ENCODE measurements at places on chromosomes 5 and 9.

- no peak for DNase-seq
Measured at GRCh38 chr5:123084730-123085605, 4.1 kb upstream of the PRDM6 start.

DNA sequence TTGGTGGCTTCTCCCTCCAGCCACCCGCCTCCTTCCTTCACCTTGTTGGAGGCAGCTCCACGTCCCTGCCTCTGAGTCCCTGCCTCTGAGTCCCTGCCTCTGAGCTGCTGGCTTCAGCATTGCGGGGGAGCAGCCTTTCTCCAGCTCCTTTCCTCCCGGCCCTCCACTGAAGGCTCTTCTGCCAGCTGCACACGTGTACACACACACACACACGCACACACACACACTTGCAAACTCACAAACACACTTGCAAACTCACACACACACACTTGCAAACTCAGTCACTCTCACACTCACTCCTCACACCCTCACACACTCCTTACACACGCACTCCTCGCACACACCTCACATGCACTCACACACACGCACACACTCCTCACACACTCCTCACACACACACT is 45.1 kb downstream of the C9orf50 start:
- DNase-seq, result no peak

DNA sequence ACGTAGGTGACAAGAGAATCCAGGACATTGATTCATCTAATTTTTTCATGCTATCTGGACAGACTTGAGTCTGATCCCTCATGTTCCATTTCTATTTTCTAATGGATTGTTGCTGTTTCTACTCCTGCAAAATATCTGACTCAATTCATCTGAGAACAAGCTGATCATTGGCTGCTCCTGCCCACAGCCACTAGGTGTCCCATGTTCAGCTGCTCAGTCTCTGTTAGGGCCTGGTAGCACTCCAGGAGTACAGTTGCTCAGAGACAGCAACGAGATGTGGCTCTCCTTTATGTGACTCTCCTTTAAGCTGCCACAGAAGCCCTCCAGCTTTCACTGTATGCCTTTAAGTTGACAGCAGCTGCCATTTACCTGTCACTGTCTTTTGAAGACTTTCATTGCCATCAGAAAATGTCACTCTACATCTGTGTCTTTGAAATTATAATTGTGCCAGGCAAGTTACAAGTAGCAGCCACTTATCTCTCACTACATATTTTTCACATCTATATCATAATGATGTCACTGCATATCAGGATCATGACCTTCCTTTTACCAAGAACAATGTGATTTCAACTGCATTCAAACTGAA is 1944.2 kb upstream of the NUDT12 start:
- peak; percentile 7 for DNase-seq

DNA sequence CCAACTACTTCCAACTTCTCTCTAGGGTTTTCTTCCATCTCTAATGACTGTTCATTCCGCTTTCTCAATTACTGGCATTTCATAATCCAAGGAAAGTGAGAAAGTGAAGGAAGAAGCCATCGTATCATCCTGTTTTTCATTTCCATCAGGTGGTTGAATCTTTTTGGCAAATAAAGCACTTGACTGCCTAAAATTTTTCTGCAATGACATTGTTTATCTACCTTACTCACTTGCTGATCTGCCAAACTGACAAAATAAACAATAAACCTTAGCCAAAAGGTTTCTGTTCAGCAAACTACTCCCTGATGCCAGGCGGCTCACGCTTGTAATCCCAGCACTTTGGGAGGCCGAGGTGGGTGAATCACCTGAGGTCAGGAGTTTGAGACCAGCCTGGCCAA is 18.4 kb downstream of the FNBP1 start:
- no peak for DNase-seq

- DNase-seq, result no peak
Measured at GRCh38 chr5:147400881-147401280, 109.0 kb downstream of the DPYSL3 start.

DNA sequence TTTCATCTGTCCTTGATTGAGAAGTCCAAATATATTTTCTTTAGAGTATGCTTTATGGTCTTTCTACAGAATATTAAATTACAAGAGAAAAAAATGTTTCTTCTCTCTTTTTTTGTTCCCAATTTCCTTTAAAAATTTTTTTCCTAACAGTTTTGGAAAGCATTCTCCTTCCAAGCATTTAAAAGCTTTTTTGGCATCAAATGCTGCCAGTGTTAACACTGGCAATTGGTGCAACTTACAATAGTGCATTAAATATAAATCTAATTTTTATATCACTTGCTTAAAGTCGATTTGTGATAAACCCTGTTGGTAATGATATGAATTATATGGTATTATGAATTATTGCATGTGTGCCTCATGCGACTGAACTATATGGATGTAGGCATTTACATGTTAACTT is 165.9 kb upstream of the ELL2 start:
- no peak for DNase-seq

- DNase-seq, result no peak
Measured at GRCh38 chr5:124546643-124547042, 199.8 kb downstream of the ZNF608 start.

DNA sequence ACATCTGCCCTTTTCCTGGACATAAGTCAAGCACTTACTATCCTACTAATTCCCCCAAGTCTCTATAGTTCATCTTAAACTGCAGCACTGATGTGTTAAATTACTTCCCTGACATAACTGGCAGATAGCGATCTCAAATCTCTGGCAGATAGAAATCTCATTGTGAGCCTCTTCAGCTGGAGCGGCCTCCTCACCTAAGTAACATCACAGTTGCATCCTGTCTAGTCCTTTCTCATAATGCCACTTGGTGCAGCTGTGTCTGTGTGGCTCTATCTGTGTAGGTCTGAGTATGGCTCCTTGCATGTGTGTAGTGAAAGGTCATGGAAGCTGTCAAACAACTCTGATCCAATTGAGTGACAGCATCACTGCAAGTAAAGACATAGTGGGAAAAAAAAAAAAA is 53.6 kb upstream of the FST start:
- DNase-seq, result no peak

DNA sequence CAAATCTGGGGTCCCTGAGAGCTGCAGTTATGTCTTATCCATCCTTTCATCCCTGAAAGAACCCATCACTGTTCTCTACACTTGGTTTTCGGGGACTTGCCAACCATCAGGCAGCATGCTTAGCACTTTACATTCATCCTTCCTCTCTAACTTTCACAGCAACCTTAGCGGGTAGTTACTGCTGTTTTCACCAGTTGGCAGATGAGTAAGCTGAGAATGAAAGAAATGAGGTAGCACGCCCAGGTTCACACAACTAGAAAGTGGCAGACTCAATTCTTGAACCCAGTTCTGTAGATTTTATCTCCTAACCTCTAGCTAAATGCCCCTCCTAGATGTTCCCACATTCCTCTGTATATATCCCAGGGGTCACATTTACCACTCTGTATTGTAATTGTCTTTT is 342.0 kb upstream of the WWC1 start:
- no peak for DNase-seq

DNA sequence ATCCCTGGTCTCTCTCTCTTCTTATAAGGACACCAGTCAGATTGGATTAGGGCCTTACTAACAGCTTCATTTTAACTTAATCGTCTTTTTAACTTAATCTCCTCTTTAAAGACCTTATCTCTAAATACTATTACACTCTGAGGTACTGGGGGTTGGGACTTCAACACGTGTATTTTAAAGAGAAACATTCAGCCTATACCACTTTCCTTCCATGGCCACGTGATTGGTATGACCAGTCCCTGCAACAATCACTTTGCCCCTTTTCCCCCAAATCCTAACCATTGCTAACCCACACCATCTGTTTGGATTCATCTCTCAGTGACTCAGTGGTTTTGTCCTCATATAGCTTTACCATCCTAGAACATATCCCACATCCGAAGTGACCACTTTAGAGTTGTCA is 3.8 kb upstream of the MAN2A1 start:
- DNase-seq, result no peak

DNA sequence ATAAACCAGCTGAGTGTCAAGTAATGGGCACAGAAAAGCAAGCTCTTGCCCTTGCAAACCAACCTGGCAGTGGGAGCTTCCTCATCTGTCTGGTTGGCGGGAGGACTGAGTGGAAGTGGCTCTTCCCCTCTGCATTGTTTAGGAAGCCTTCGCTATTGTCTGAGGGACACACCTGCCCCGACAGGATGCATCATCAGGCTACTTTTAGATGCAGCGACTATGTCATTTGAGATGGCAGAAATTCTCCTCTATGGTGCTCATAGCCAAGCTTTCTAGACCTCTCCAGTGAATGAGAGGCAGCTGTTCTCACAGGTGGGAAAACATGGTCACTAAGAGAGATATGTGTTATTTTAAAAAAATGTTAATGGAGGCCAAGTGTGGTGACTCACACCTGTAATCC is 104.0 kb downstream of the DOCK8 start:
- DNase-seq, result no peak

DNA sequence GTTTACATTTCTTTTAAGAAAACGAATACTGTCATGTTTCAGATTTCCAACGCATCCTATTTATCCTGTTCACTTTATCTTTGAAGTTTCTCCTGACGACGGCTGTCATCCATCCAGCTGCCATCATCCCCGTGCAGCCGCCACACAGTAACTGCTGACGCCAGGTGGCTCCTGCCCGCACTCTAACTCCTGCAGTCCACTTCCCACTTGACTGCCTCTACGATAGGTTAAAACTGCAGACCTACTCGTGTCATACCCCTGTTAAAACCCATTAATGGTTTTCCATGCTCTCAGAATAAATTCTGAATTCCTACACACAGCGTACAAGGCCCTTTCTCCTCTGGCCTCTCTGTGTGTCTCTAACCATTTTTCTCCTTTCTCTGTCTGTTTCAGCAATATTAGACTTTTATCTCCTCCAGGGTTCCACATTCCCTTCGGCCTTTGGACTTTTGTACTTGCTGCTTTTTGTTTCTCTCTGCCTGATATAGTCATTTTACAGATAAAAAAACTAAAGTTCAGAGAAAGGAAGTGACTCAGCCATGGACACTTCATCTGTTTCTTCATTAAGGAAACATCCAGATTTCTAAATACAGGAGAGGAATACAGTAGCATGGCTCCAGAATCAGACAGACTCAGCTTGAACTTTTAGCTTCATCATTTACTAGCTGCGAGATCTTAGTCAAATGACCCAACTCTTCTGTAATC is 84.9 kb downstream of the ADAMTS12 start:
- no peak for DNase-seq

DNA sequence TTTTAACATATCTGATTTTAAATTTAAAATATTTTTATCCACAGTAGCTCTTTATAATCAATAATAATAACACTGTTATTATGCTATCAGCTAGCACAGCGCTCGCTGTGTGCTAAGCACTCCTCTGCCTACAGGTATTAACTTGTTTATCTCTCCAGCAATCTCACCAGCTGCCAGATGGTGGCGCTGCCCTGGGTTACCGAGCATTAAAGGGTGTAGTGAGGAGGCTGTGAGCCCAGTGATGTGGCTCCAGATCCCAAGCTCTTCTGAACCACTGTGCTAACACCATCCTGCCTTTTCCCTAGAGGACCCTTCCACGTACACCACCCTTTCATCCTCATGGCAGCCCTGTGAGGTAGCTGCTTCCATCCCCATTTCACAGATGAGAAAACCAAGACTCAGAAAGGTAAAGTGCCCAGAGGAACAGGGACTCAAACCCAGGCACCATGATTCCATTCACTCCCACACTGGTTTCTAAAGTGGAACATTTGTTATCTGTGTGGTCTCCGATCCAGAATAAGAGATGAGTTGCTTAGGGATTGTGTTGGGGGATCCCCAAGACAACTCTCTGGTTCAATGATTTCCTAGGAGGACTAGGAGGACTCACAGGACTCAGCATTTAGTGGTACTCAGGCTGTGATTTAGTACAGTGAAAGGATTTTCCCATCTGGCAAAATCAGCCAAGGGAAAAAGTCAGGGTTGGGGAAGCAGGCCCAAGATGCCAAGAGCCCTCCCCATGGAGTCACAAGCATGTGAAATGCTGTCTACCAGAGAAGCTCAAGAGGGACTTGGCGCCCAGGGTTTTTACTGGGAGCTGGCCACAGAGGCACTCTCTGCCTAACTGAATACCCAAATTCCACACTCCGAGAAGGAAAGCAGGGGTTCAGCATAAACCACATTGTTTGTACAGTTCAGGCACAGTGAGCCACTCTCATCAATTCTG is 7.0 kb downstream of the IGFBPL1 start:
- DNase-seq, result no peak

DNA sequence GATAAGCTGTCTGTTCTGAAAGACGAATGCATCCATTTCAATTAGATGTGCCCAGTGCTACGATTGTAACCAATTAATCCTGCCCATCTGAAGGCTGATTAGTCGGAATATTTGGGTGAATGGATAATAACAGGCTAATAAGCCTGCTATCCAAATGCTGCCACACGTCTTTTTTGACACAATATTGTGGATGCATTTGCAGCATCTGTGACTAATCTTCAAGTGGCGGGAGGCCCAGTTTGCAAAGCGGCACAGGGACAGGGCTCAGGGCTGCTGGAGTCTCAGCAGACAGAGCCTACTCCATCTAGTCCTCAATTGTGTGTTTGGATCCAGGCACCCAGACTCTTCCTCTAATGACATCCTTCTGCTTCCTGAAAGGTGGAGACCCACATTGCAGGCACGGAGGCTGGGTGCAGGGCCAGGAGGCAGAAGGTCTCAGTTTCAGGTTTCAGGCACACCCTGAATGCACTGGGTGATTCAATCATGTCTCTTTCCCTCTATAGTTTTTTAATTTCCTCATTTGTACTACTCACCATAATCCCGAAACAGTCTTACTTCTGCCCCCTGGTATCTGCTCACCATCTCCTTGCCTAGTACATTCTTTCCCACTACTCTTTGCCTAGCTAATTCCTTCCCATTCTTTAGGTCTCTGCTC is 169.6 kb downstream of the ASTN2 start:
- no peak for DNase-seq

- DNase-seq, result no peak
Measured at GRCh38 chr9:71119746-71120145, 1.7 kb downstream of the TRPM3 start.

DNA sequence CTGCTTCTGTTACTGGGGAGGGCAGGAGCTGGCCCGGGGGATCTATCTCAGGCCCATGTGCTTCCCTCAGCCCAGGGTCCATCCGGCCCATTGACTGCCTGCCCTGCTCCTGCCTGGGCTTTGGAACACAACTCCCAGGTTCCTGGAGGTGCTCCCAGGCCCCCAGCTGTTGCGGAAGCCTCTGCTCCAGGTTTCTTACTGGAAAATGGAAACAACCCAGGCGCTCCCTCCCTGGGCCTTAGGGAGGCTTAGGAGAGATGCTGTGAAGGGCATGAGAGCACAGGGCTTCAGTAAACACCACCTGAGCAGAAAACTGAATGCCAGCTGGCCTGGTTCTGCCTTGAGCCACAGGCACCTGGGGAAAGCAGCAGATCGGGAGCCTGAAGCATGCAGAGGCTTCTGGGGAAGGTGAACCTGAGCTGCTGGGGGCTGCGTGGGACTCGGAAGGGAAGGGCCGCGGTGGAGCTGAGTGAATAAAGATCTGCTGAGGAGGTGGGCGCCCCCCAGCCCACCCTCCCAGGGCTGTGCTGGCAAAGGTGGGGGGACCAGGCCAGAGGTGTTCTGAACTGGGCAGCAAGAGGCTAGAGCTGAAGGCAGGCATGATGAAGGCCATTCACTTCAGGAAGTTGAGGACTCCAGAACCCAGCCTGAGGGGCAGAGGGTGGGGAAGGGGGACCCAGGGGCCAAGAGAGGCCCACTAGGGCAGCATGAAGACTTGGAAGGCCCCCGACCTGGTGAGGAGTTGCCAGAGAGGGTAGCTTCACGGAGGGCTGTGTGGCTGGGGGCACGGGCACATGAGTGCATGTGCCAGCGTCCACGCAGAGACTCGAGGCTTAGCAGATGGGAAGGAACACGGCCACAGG is 64.8 kb downstream of the SHB start:
- DNase-seq, result no peak
